ENCODE measurements at places on chromosomes 12 and 14. TPM values are rescaled to one million over a fixed set of nuclear protein-coding genes. Genes with fewer than 3 reads are reported as not detected.

Gene CRIP1
- total RNA-seq = 32.8 TPM

Gene CCDC197
- not detected for total RNA-seq

Gene SLC7A7
- 27.2 TPM for total RNA-seq

DNA sequence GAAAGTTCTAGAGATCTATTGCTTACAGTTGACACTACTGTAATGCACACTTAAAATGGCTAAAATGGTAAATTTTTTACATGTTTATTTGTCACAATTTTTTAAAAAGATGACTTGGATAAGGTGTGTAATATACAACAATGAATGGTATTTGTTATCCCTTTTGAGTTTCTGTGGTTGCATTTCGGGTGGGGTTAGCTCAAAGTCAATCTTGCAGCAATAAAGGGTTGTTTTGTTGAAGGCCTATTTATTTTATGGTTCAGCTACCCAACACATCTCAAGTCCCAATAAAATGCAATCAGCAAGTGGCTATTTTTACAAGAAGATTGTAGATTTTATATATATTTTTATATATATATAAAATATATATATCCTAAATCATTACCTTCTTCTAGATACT is 22.1 kb downstream of the SNRPF start:
- H3K4me3 ChIP-seq = no peak overlapping the region
- no peaks in the 10 kb centered on the region for H3K36me3 ChIP-seq
- H3K4me1 ChIP-seq = no peaks in the 10 kb centered on the region
- no peak for DNase-seq
- H3K27ac ChIP-seq = no peak overlapping the region

- DNase-seq = no peak
- H3K36me3 ChIP-seq = no peaks in the 10 kb centered on the region
- H3K4me3 ChIP-seq = no peak overlapping the region
- H3K27me3 ChIP-seq = no peaks in the 10 kb centered on the region
Observed at GRCh38 chr14:67539116-67539515, 6.0 kb downstream of the PLEKHH1 start.

GRCh38 chr14:99575043-99576023 is 28.7 kb downstream of the CCDC85C start:
- DNase-seq = peak; percentile 80
- H3K4me1 ChIP-seq = peaks cover 37% of the 10 kb centered on the region
- no peak overlapping the region for H3K4me3 ChIP-seq
- H3K27me3 ChIP-seq = no peaks in the 10 kb centered on the region

DNA sequence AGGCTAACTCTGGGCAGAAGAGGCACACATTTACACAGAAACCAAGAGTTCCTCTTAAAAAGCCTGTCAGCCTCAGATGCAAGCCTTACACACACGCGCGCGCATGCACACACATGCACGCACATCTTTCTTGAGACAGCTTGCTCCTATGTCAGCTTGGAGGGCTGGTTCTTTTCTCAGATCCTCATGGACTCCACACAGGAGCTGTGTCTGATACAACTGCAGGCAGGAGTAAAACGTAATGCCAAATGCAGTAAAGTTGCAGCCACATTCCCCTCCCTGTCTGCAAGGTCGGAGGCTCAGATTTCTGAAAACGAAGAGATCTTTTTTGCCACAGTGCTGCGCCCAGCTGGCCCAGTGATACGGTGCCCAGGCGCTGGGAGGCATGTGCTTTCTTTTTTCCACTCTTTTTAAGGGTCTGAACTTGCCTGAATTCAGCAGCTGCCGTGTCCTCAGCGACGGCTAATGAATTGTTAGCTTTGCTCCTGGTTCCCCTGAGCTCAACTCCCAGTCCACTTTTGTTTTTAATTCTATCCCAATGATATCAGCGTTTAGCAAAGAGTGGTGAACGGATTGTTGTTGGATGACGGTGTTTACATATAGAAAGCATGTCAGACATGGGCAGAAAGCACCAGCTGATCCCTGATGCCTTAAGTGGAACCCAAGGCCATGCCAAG is 72.9 kb upstream of the FOXN3 start:
- H3K4me3 ChIP-seq = peak overlapping the region; percentile 33
- no peak for DNase-seq
- no peaks in the 10 kb centered on the region for H3K27me3 ChIP-seq
- H3K36me3 ChIP-seq = no peaks in the 10 kb centered on the region
- no peak overlapping the region for H3K27ac ChIP-seq
- no peaks in the 10 kb centered on the region for H3K4me1 ChIP-seq

Gene LACRT
- not detected for total RNA-seq

Gene AQP6
- total RNA-seq = not detected

Gene MUCL1
- 3.4 TPM for total RNA-seq

- H3K4me1 ChIP-seq = no peaks in the 10 kb centered on the region
- no peaks in the 10 kb centered on the region for H3K36me3 ChIP-seq
- no peak overlapping the region for H3K27ac ChIP-seq
- H3K4me3 ChIP-seq = no peak overlapping the region
Observed at GRCh38 chr12:3229577-3229976, 152.4 kb downstream of the TSPAN9 start.

DNA sequence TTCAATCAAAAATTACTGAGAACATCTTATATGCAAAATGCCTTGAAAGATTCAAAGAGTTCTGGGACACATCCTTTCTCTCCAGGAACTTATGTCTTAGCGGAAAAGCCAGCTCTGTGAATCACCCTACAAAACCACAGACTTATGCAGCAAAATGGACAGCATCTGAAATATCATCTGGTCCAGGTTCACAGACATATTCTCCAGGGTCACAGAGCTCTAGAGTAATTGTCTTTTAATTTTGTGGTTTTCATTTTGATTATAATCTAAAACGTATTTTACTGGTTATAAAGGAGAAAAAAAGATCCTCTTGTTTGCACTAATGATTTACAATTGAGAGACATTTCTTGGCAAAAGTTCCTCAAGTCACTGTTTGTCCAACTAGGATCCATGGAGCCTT is 246.2 kb downstream of the MSRB3 start:
- H3K36me3 ChIP-seq = no peaks in the 10 kb centered on the region
- no peaks in the 10 kb centered on the region for H3K4me1 ChIP-seq
- DNase-seq = no peak
- H3K4me3 ChIP-seq = no peak overlapping the region
- no peak overlapping the region for H3K27ac ChIP-seq

DNA sequence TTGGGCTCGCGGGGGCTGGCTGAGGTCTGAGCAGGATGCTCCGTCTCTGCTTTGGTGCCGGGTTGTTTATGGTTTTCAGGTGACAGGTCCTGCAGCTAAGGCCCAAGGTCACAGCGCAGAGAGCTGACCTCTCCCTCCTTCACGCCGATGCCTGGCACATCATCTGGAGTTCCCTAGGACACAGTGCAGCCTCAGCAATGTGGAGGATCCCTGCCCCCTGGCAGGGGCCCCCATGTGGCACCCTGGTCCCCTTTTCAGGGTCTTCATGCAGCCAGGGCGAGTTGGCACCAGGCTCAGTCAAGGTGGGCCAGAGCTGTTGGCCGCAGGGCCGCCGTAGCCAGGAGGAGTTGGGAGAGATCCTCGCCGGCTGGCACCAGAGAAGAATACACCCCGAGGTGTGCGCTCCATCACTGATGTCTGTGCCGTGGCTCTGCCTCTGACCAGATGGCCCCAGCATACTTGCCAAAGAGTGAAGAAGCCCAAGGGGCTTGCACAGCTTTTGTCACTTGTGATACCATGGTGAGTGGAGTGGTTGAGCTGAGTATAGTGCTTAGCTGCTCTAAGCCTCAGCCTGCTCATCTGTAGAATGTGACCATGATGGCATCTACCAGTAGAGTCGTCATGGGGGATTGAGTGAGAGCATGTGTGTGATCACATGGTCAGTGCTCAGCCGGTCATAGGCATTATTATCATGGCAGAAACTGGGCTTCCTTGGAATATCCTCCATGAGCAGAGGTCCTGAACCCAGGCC is 11.0 kb downstream of the TPCN1 start:
- no peak for DNase-seq
- H3K27ac ChIP-seq = peak overlapping the region; percentile 27
- no peaks in the 10 kb centered on the region for H3K27me3 ChIP-seq
- H3K4me3 ChIP-seq = no peak overlapping the region
- no peaks in the 10 kb centered on the region for H3K36me3 ChIP-seq

Gene PLCZ1
- total RNA-seq = not detected

Data from breast epithelium (tissue), 4 donors.